Foreskin fibroblast (primary cell): ENCODE measurements at places on chromosomes 2 and 18.

DNA sequence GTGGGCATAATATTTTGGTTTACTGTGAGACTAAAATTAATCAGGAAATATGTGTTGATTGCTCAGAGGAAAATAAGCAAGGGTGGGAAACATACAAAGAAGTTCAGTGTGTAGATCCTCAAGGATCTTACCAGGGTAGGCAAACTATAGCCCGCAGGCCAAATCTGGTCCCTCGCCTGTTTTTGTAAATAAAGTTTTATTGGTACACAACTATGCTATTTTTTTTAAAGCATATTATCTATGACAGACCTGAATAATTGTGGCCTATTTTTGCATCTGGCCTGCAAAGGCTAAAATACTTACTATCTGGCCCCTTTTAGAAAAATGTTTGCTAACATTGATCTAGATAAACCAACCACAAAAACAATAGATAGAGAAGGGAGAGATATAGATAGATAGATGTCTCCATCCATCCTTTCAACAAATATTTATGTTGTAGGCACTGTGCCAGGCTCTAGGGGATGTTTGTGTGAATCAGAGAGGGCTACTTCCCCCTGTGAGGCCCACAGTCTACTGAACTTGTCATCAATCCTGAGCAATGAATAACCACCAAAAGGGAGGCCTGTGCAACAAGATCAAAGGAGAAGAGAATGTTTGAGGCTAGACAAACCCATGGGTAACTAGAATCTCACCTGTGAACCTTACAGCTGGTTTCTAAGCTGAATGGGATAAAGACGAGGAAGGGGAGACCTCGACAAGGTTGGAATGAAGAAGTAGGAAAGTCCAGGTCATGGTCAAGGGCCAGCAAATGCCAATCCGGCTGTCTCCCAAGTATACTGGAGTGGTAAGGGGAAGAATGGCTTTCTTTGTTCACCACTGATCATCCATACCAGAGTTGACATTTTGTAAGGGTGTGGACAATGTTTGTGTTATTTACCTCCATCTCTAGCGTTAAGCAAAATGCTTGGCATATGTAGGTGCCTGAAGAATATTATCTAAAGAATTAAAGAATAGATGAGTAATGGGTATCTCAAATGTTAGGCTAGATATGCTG is 23.6 kb downstream of the ALPK2 start:
- peak; percentile 73 for DNase-seq

DNA sequence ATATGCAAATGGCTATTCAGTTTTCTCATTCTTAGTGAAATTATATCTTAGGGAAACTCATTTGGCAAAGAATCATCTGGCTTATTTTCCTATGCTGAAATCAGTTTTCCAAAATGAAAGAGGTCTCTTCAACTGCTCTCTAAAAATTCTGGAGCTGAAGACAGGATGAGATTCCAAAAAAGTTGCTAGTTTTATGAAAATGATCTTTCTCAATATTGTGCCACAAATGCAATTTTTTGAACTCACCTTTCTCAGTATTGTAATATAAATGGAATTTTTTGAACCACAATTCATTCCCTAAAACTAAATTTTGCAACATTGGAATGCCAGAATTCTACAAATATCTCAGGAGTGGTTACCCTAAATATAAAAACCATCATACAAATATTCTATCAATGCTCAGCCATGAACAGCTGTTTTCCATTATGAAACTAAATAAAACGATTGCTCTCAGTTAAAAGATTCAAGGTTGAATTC is 147.7 kb upstream of the PKDCC start:
- DNase-seq: no peak

DNA sequence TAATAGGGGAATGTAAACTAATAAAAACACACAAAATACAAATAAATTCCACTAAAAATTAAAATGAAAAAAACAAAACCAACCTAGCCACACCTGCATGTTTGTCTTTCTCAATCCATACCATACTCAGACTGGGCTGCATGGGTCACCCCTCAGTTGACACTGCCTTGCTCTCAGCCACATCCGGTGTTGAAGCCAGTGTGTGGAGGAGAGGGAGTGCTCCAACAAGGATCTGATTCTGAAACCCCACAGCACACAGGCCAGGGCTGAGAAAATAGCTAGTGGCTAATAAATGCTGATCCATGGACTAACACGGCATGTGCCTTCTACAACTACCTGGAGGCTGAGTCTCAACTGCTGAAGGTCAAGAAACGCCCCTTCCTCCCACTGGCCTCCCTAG is 13.7 kb downstream of the RND3 start:
- DNase-seq: no peak

GRCh38 chr2:119106301-119106897 is 52.2 kb downstream of the C1QL2 start:
- peak; percentile 15 for DNase-seq

DNA sequence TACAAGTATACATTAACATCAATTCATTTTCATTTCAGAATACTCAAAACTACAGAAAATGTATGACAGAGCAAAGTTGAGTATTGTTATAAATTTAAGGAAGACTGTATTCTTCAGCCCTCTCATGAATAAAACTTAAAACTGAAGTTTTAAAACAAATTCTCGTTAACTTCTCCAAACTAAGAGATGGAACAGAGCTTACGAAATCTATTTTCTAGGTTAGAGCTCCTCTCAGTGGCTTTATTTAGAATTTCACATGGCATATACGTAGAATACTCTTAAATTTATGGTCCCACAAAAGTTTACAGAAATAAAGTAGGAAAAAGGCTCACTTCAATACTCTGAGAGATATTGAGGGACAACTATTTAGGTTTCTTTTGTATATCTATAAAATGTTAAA is 612.1 kb downstream of the KCNJ3 start:
- no peak for DNase-seq

GRCh38 chr2:160916300-160916699 is 243.9 kb upstream of the TANK start:
- peak; percentile 70 for DNase-seq

DNA sequence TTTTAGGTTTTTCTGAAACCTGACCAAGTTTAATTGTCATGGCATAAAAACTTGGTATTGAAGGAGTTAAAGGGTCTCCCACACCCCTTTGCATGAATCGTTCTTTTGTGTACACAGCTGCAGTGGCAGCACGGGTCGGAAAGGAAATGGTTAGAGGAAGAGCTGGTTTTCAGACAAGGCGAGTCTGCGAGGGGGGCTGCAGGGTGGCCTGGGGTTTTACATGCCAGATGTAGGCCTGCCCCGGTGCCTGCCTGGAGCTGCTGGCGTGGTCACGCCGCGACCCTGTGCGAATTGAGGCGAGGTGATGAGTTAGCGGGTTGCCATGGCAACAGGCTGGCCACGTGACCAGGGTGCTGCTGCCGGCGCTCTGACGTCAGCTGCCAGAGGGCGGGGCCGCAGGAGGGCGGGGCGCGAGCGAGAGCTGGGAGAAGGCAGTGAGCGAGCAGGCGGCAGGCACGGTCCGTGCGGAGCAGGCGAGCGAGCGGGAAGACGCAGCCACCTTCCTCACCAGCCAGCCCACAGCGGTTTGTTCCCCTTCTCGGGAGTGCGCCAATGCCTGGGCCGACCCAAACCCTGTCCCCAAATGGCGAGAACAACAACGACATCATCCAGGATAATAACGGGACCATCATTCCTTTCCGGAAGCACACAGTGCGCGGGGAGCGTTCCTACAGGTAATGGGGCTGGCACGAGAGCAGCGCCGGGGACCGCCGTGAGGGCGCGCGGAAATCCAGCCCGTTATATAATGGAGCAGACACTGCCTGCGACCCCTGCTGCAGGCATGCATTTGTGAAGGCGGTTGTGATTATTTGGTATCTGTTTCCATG is at the start of gene MAPRE2:
Gene MAPRE2 (plus strand): TSS at position 426 of the 827 bp plus-strand sequence. CDS start 127 bp downstream, at position 553.
- peak; percentile 98 for DNase-seq
